Activated CD8-positive, alpha-beta memory T cell treated with anti-CD3 and anti-CD28 coated beads, Interleukin-2, amount 50 U/mL, for 4 hours (primary cell): ENCODE measurements at places on chromosomes 4 and X.

GRCh38 chr4:177097291-177097690 is 212.4 kb upstream of the NEIL3 start:
- no peak for DNase-seq

- no peak for DNase-seq
These were observed 15.5 kb upstream of the TDO2 start for GRCh38 chr4:155887847-155888570.

- no peak for DNase-seq
These were observed 30.4 kb downstream of the KIT start for GRCh38 chr4:54687887-54688841.

DNA sequence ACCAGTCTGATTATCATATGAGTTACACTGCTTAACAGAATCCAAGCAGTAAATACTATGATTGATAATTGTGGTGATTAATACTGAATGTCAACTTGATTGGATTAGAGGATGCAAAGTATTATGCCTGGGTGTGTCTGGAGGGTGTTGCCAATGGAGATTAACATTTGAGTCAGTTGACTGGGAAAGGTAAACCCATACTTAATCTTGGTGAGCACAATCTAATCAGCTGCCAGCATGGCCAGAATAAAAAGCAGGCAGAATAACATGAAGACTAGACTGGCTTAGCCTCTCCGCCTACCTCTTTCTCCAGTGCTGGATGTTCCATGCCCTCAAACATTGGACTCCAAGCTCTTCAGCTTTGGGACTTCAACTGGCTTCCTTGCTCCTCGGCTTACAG is 961.3 kb downstream of the ADGRL3 start:
- DNase-seq, result no peak

DNA sequence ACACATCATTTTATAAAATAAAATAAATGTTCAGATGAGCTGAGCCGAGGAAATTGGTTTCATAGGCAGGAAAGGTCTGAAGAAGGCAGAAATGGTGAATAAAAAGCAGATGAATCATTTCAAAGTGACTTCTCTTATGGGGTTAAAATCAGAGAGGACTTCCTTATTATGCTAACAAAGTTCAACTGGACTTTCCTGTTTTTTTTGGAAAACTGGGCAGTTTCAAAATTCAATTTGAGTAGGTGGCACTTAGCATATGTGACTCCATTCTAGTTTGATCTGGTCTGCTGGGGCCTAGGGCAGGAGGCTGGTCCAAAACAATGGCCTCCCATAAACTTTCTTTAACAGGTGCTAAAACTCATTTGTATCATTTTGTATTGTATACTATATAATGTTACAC is 1794.9 kb upstream of the TENM3 start:
- DNase-seq, result no peak
